ENCODE measurements at places on chromosomes 1 and 21.
A peak's percentile ranks its signal among the peaks of the same experiment; 100 is the strongest.

GRCh38 chr1:206116191-206116872 is 856 bp downstream of the AVPR1B start:
- no peak for DNase-seq

- DNase-seq, result no peak
These were observed 876 bp downstream of the RAB29 start for GRCh38 chr1:205774198-205775014.

DNA sequence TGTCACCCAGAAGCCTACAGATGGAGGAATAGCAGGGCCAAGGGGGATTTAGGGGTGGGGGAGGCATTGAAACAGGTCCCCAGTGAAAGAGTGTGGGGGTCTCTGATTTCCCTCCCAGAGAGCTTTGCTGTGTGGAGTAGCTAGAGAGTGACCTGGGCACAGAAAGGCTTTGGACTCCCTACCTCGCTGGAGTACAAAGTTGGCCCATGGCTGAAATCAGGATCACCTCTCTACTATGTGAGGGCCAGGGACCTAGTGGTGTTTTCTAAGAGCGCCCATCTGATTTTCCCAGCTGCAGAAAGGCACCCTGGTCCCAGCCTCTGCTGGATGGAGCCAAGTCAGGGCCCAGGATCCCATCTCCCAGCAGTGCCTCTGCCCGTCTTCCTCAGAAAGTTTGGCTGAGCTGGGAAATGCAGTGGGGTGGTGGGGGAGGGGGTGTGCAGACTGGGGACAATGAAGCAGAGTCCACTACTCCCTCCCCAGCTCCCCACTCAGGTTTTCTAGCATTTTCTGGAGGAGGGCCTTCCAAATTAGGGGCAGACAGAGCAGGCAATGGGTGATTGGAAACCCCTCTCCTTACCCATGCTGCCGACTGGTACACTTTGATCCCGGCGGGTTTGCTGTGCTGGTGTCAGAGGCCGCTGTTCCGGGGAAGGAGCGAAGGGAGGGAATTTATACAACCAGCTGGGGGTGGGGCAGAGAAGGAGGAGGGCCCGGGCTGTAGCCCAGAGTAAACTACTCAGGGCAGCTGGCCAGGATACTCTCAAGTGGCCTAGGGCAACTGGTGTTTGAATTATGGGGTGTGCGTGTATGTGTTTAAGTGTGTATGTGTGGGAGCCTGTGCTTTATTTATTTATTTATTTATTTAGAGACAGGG is at the start of gene SELENBP1:
SELENBP1 (minus strand) TSS at position 648 of the 877 bp plus-strand sequence; CDS start at position 584, 64 bp downstream.
- no peak for DNase-seq

- peak; percentile 74 for DNase-seq
These were observed 109.6 kb downstream of the KCNN3 start for GRCh38 chr1:154760469-154760933.

GRCh38 chr21:35485364-35485763 is 436.3 kb upstream of the RUNX1 start:
- no peak for DNase-seq

DNA sequence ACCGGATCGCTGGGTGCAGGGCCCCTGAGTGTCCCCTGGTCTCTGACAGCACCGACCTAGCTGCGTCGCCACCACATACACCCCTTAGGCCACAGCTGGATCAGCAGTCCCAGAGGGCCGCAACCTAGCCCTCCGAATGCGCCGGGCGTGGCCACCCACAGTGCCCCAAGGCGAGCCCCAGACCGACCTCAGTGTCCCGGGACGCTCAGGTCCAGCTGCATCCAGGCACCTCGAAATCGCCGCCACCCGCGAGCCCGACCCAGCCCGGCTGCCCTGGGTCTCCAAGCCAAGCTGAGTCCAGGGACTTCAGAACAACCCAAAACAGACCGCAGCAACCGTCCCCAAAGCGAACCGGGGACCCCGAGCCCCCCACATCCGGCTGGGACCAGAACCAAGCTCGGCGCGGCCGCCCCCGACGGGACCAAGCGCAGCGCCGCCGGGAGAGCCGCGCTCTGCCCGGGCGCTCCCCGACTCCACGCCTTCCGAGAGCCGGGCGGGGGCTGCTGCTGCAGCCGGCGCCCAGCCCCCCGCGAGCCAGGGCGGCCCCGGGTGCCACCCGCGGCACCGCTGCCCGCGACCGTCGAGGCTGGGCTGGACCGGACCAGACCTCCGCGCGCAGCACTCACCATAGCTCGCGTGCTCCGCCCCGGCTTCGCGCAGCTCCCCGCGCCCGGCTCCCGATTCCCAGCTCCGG is 54.6 kb upstream of the ECE1 start:
- no peak for DNase-seq

- DNase-seq, result no peak
These were observed 7.0 kb upstream of the CELSR2 start for GRCh38 chr1:109242387-109242786.

- DNase-seq, result no peak
These were observed 981.7 kb upstream of the NCAM2 start for GRCh38 chr21:20016435-20017005.

- no peak for DNase-seq
These were observed 324.4 kb downstream of the AJAP1 start for GRCh38 chr1:4978660-4979390.

GRCh38 chr1:17109892-17110554 is 9.2 kb downstream of the PADI2 start:
- no peak for DNase-seq

- no peak for DNase-seq
These were observed 55.3 kb downstream of the SETD4 start for GRCh38 chr21:36005018-36005417.

DNA sequence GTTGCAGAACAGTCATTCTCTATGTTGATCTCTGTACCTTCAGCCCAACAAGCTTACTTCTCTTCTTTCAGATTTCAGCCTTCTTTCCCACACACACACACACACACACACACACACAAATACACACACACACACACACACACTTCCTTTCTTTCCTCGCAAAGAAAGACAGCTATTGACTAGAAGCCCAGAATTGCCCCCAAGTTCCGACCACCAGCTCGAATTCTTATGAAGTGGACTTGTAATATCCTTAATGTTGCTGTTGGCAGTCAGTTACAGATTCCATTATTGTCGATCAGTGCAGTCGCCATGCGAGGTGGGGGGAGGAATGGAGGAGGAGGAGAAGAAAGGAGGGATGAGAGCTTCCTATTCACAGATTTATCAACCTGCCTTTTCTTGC is 125.5 kb downstream of the CLEC20A start:
- no peak for DNase-seq

DNA sequence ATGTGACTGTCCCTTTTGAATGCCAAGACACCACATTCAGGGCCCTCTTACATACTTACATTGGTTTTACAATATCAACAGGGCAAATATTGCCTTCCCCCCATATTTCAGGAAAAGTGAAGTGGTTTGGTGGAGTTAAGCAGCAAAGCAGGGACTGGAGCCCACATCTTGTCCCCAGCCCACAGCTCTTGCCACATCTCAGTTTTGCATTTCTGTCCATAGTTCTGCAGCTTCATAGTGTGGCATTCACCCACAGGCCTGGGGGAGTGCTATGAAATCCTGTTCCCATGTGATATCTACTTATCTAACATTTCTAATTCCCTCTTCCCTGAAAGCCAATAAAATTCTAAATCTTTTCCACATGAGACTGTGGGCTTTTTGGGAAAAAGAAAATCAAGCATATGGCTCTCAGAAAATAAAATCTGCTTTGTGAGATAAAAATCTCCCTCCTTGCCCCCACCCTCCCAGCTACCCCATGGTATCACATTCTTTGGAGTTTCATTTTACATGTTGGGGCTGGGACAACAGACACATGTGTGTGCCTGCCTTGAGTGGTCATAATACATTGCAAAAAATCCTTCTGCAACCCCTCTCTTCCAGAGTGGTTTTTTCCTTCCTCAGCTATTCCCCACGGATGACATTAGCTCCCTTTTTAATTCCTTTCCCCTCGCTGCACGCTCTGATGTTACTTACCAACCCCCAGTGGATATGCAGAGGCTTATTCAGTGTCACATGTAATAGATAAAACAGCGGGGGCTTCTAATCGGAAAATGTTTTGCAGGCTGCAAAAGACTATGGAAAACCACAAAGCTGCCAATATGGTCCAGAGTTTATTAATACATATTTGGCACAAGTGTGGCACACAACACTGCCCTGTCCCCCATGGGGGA is 20.5 kb upstream of the CD2 start:
- no peak for DNase-seq

DNA sequence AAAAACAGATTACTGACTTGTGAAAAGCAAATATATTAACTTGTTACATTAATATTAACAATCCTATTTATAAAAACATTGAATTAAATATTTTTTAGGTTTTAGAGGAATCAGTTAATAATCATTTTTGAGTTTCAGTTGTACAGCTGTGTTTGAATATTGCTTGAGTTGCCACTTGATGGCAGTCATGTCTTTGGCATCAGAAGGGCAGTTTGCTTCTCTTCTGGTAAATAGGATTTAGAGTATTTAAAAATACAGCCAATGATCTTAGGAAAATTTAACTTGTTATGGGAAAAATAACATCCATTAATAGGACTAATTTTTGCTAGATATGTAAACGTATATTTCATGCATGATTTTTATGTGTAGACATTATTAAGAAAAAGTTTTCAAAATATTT is 234.1 kb downstream of the NCAM2 start:
- DNase-seq, result no peak

DNA sequence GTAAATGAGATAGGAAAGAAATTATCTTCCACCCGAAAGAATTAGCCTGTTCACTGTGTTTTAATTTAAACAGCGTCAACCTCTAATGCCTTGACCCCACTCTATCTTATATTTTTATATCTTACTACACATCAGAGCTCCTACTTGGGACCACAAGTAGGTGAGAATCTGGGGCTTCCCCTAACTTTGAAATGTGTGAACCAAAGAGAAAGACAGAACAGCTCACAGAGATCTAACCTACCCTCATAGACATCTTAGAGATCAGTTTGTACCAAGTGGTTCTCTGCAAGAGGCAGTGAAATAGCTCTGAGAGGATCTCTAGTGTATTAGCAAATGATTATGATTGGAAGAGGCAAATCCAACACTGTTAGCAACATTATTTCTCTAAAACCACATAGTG is 31.0 kb upstream of the IFI16 start:
- no peak for DNase-seq

DNA sequence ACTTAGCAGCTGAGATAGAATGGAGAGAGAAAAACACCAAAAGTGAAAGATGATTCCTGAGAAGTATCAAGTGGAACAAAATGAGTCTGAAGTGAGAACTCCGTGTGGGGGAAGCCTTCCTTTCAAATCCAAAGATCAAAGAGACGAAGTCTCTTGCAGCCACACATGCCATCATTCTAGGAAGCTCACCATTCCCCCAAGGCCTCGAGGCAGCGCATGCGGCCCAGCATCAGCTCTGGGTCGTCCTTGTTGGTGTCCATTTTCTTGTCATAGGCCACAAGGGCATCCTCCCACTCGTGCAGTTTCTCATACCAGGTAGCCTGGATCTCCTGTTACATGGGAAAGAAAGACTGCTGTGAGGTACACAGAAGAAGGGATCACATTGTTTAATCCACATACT is 32.2 kb upstream of the ANGPTL7 start:
- no peak for DNase-seq

DNA sequence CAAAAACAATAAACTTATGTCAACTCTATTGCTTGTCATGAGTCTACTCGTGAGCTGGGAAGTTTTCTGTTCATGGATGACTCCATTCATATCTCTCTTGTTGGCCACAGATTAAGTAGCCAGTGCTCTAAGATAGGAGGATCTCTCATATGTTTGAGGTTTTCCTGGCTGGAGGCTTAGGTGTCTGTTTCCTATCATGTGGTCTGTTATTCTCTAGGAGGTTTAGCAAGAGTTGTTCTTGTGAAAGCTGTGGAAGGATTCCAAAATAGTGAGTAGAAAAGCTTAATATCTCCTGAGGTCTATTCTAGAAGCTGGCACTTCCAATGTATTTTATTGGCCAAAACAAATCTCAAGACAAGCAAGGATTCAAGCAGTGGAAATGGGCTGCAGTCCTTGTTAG is 5.8 kb upstream of the KRTAP20-2 start:
- DNase-seq, result no peak

DNA sequence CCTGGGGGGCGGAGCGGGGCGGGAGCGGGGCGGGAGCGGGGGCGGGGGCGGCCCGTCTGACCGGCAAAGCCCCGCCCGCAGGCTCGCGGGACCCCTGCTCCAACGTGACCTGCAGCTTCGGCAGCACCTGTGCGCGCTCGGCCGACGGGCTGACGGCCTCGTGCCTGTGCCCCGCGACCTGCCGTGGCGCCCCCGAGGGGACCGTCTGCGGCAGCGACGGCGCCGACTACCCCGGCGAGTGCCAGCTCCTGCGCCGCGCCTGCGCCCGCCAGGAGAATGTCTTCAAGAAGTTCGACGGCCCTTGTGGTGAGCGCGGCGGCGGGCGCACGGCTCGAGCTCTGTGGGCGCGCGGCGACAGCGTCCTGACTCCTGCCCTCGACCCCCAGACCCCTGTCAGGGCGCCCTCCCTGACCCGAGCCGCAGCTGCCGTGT is 21.2 kb downstream of the AGRN start:
- no peak for DNase-seq

DNA sequence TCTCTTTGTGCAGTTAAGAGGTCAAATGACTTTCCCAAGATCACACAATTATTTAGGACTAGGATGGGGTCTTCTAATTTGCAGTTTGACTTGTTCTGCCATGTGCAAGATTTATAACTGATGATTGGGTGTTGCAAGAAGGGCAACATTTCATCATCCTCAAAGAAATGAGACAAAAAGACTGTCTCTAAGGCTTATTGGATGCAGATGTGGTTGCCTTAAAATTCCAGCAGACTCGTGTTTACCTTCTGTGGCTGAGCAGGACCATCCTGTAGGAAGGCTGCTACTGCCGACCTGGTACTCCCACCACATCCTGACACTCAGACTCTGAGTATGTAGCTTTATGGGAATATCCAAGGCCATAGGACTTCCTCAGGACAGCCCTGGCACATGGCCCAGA is 99.9 kb upstream of the SGIP1 start:
- no peak for DNase-seq

DNA sequence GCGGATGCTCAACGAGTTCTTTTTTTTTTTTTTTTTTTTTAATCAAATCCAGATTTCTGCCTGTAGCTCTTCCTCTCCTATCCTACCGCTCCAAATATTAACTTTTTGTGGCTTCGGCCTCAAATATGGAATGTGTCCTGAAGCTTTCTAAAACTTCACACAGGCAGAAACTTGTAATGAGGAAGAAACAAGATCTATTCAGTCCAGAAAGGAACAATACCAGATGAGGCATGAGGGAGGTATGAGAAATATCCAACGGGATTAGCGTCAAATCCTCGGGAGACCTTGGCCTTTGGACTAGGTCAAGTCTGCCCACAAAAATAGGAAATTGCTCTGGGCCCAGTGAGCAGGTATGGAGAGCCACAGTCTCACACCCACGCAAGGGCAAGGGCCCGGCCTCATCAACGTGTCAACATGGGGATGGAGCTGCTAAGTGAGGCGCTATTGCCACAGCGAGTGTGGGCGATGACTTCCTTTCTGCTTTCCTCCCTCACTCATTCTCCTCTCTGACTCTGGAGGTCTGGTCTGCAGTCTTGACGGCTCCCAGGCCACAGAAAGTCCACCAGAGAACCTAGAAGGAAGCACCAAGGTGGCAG is 66.6 kb downstream of the BCAR3 start:
- no peak for DNase-seq

GRCh38 chr1:15454256-15454655 is 2.3 kb upstream of the CELA2A start:
- DNase-seq, result no peak

Data from stimulated activated CD8-positive, alpha-beta memory T cell treated with anti-CD3 and anti-CD28 coated beads, Interleukin-15, amount 100 ng/mL, for 24 hours (primary cell).